ENCODE measurements at places on chromosomes 16 and 17.

DNA sequence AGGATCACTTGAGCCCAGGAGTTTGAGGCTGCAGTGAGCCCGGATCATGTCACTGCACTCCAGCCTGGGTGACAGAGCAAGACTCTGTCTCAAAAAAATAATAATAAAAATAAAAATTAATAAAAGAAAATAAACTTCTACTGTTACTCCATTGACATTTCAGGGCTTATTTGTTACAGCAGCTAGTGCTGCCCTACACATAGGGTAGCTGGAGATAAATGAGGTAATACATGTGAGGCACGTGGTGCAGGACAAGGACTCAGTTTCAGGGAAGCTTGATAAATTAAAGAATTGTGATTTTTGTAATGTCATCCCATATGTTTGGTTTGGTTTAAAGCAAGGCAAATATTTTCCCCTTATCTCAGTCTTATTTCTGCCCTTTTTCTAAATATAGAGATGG is 80.3 kb downstream of the GSG1L start:
- no peak for DNase-seq

DNA sequence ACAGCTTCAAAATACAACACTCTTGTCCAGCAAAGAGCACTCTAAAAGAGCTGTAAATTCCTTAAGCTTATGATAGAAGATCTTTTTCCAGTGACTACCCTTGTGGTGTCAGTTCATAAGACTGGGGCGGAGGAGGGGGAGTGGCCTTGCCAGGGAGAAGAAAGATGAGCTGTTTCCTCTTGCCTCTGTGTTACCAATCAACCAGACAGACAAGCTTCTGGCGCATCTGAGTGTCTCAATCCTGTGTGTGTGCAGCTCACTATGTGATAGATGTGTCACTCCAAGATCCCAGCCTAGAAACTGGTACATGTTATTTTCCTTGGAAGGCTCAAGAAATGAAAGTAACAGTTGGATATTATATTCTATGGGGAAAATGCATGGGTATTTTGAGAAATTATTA is 167.4 kb upstream of the CACNG3 start:
- no peak for DNase-seq

DNA sequence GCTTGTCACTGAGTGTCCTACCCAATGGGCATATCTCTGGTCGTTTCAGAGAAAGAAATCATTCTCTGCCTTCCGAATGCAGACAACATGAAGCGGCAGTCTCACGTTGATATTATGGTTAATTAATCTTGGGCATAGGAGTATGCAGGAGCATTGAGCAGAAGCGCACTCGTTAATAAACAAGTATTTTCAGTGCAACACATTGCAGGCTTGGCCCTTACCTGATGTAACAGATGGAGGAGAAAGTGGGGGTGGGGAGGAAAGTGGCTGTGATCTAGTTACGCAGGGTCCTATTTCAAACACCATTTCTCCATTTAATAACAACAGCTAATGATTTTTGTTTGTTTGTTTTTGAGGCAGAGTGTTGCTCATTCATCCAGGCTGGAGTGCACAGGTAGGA is 414.0 kb upstream of the RBFOX1 start:
- DNase-seq, result no peak

DNA sequence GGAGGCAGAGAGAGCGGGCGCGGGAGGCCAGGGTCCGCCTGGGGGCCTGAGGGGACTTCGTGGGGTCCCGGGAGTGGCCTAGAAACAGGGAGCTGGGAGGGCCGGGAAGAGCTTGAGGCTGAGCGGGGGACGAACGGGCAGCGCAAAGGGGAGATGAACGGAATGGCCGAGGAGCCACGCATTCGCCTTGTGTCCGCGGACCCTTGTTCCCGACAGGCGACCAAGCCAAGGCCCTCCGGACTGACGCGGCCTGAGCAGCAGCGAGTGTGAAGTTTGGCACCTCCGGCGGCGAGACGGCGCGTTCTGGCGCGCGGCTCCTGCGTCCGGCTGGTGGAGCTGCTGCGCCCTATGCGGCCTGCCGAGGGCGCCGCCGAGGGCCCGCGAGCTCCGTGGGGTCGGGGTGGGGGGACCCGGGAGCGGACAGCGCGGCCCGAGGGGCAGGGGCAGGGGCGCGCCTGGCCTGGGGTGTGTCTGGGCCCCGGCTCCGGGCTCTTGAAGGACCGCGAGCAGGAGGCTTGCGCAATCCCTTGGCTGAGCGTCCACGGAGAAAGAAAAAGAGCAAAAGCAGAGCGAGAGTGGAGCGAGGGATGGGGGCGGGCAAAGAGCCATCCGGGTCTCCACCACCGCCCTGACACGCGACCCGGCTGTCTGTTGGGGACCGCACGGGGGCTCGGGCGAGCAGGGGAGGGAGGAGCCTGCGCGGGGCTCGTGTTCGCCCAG is 1.2 kb upstream of the CBX4 start:
- no peak for DNase-seq

DNA sequence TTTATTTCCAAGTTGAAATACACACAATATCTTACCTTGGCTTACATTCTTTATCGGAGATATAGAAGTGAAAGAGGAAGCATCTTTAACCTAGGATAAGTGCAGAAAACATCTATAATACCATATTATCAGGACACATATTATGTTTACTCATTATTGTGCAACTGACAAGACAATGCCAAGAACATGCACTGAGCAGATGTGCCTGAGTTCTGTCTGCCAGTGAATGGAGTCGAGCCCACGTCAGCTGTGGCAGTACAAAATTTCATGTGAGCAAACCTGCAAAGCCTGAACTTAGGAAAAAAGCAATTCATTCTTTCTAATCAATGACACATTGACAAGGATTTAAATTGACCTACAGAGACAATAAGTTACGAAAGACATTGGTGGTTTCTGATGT is 154.4 kb downstream of the AXIN2 start:
- no peak for DNase-seq

- DNase-seq, result no peak
Observed at GRCh38 chr16:19192865-19193264, 24.8 kb downstream of the SYT17 start.

- no peak for DNase-seq
Observed at GRCh38 chr16:71504901-71505300, 15.8 kb upstream of the ZNF19 start.

DNA sequence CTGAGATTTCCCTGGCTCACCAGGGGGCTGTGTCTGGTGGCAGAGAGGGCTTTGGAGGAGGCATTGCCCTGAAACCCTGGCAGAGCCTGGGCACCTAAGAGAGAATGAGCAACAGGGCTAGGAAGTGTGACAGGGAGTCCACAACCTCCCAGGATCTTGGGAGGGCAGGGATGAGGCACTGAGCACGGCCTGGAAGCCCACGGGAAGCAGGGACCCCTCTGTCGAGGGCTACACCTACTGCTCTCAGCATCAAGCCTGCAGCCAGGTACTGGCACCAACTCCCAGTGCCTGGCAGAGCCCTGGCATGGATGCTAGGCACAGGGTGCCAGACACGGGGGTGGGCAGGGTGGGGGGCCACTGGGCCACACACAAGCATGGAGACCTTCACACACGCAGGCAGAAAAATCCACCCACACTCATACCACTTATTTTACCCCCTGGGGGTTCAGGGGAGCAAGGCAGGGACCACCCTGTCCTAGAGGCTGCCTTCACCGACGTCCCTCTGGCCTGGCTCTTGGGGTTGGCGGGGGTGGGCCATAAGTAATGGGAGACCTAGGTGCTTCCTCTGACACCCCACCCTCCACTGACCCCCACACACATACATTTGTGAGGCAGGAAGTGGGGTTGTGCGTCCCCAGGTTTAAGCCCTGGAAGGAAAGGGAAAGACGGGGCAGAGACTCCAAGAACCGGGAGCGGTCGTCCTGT is 970 bp upstream of the HSD11B2 start:
- DNase-seq, result no peak

DNA sequence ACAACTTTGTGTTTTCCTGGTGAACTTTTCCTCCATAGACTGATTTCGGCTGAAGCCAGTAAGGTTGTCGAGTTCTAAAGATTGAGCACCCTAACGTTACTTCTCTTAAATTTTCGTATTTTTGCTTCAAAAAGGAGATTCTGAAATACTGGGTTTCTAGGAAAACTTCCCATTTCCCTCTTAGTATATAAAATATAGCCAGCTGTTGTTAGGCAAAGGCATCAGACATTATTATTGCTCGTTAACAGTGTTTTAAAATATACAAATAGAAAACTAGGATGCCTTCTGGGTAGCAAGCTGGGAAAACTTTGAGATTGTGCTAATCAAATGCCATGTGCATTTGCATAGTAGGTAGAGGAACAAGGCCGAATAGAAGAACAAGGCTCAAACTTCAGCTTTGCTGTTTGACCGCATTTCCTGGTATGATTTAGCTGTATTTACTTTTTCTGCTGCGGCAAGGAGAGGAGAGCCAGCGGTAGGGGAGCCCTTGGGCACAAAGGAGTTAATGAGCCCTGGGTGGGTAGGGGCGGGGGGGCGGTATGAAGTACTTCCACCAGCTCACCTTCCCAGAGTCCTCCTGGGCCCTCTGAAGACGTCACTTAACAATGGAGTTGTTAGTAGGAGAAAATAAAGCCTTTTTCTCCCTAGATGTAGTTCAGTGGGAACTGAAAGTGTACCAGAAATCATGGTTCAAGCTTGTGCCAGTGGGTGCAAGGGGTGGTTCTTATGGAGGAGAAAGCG is 151.9 kb downstream of the MSI2 start:
- no peak for DNase-seq

DNA sequence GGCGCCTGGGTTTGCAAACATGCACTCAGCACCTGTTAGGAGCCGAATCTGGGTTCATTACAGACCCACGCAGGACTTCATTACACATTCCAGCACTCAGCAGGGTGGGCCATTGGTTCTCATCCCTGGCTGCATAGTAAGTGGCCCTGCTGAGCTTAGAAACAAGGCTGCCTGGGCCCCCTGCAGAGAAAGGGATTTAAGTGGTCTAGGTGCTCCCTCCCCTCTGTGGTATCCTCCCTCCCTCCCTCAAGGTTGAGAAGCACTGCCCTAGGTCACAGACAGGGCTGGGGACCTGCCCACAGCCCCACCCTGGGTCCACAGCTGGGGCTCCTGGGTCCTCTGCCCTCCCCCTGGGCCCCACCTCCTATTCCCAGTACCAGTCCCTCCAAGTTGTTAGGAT is 28.3 kb downstream of the WNT3 start:
- DNase-seq, result no peak

GRCh38 chr17:69012895-69013805 is 47.6 kb downstream of the ABCA9 start:
- no peak for DNase-seq

DNA sequence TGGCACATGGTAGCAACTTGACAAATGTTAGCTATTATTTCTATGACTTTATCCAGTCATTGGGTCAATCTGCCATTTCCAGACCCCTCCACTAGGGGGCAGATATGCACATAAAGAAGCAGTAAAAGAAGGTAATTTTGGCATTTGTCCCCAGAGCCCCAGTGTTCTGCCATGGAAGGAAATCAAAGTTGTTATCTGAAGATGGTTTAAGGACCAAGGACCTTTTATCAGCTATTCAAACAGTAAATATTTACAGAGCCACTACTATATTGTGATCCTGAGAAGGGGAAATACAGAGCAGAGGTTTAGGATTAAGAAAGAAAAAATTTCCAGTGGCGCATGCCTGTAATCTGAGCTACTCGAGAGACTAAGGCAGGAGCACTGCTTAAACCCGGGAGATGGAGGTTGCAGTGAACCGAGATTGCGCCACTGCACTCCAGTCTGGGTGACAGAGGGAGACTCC is 20.0 kb downstream of the TRAF4 start:
- DNase-seq, result peak; percentile 57

GRCh38 chr16:78791011-78791410 is 691.6 kb downstream of the WWOX start:
- DNase-seq, result no peak

- DNase-seq, result no peak
Observed at GRCh38 chr17:81814748-81815645, 11.0 kb downstream of the GCGR start.
